ENCODE measurements at places on chromosomes 16 and 17.

GRCh38 chr16:89094880-89095258, 1.2 kb downstream of the ACSF3 start:
- DNase-seq: no peak

- no peak for DNase-seq
Observed at GRCh38 chr16:77404775-77405174, 30.1 kb downstream of the ADAMTS18 start.

- no peak for DNase-seq
Observed at GRCh38 chr16:8511464-8511863, 78.8 kb downstream of the TMEM114 start.

DNA sequence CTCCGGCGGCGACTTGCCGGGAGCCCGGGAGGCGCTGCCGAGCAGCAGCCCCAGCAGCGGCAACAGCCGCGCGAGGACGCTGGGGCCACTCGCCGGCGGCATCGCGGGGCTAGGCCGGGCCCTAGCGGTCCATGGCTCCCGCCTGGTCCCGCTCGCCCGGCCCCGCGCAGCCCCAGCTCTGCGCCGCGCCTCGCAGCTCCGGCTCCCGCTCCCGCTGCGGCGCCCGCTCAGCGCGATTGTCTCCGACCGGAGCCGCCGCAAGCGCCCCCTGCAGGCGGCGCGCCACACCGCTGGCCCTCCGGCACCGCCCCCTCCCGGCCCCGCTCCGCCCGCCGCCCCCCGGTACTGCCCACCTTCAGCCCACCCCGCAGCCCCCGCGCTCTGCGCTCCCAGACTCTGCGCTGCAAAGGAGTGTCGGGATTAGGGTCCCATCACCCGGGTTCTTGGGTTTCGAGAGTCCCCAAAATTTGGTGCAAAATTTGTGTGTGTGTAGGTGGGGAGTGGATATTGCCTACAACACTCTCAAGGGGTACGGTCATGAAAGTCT, at the start of gene FAM171A2:
TSS of gene FAM171A2 (minus strand) at position 241 of the 547 bp plus-strand sequence. CDS start at position 102, 139 bp downstream.
- DNase-seq: peak; percentile 67

GRCh38 chr17:56545106-56545505, 48.4 kb upstream of the NOG start:
- DNase-seq: no peak

- DNase-seq: no peak
Observed at GRCh38 chr16:29911676-29912010, 11.4 kb downstream of the ASPHD1 start.

DNA sequence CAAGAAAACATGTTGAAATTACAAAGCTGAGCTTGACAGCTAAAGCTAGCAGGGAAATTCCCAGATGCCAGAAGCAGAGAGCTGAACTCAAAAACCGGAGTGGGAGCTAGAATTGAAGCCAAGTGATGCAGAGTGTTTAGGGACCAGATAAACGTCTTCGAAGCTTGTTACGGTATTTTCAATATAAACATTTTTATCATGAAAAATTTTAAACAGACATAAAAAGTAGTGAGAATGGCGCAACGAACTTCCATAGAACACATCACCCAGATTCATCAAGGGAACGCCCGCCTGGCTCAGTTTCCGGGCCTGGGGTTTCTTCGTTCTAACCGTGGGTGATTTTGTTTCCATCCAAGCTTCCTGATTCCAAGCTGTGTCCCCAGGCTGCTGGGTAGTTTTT, 18.1 kb downstream of the SPNS2 start:
- no peak for DNase-seq

DNA sequence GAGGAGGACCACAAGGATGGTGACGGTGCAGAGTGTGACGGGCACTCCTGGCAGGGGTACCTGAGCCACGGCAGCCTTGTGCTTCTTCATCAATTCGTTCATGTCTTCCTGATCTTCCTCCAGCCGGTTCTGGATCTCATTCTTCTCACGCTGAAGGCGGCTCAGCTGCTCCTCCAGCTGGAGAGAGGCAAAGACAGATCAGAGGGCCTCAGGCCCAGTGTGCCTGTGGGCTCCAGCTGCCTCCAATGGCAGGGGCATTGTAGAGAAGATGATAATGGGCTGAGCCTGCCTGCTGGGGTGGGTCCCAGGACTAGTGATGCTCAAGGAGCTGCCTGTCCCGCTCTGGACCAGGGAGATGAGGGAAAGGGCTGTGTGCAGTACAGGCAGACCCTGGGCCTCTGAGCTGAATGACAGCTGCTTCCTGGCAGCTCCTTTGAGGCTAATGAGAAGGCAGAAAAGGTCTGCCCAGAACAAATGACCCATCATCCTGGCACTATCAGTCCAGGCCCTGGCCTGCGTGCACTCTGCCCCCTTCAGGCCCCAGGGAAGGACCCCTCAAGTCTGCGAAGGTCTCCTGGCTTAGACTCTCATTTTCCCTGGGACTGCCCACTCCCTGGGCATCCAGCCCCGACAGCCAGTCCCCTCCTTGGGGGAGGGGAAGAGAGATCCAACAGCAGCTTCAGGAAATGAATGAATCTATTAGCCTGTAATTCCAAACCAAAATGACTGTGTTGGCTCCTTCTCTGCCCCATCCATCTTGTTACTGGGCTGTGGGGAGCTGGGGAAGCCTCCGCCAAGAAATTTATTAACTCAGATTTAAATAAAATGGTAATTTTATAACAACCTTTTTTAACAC, 48.0 kb downstream of the PIPOX start:
- no peak for DNase-seq

DNA sequence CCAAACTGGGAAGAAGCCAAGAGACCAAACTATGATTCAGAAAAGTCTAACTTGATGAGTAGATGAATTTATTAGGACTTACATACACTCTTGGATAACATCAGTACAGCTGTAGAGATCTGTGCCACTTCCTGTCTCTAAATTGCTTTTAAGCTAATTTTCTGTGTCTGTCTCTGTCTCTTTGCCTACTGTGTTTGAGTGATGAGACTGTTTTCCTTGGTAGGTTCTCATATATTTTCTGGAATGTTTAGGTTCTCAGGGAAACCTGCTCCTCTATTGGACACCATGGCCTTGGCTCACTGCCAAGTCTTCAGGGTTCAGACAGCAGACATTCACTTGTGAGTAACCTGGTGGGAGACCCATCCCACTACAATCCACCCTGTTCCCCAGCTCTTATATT, 103.5 kb upstream of the KIF2B start:
- DNase-seq: no peak

Data from CD4-positive, alpha-beta memory T cell (primary cell).